ENCODE measurements at places on chromosomes 1 and 21.
A peak's percentile ranks its signal among the peaks of the same experiment; 100 is the strongest.

GRCh38 chr1:1307923-1308755 is at the start of the genes ACAP3 and PUSL1:
Gene ACAP3 (minus strand): TSS chr1:1307930. CDS start chr1:1307815, 115 bp downstream.
Gene PUSL1 (plus strand): TSS chr1:1308597. CDS start chr1:1308644, 47 bp downstream.
- H3K4me1 ChIP-seq, result peaks cover 15% of the 10 kb centered on the region
- H3K27ac ChIP-seq, result no peak within 1 kb of the TSS
- H3K4me3 ChIP-seq, result peak within 1 kb of the TSS; percentile 92
- DNase-seq, result peak; percentile 81
- peaks cover 9% of the 10 kb centered on the region for H3K27me3 ChIP-seq
- H3K36me3 ChIP-seq, result no peaks in the 10 kb centered on the region

DNA sequence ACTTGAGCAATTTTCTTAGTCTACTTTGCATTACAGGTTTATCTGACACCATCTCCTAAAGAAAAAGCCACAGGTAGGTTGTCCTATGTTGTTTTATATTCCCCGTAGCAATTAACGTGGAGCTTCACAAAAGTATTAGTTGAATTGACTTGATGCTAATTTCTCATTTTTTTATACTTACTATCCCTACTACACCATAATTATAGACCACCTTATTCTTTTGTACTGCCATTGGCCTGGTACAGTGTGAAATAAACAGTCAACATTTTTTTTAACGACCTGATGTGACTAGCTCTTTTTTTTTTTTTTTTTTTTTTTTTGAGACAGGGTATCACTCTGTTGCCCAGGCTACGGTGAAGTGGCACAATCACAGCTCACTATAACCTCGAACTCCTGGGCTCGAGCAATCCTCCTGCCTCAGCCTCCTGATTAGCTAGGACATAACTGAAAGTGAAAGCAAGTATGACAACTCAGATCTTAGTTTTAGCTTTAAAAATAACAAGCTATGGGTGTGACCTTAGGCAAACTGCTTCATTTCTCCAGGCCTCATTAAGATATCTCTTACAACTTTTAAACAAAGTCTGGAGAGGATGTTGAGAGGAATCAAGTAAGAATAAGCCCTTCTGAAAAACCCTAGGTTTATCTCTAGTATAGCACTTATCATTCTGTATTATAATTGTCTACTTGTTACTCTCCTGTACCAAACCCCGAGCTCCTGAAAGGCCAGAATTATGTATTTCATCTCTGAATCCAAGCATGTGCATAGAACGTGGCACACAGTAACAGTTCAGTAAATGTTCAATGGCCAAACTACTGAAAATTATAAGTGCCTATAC is 49.5 kb downstream of the LUZP1 start:
- no peak overlapping the region for H3K4me3 ChIP-seq
- H3K27me3 ChIP-seq, result peaks cover 1% of the 10 kb centered on the region
- H3K4me1 ChIP-seq, result peaks cover 39% of the 10 kb centered on the region
- DNase-seq, result no peak

DNA sequence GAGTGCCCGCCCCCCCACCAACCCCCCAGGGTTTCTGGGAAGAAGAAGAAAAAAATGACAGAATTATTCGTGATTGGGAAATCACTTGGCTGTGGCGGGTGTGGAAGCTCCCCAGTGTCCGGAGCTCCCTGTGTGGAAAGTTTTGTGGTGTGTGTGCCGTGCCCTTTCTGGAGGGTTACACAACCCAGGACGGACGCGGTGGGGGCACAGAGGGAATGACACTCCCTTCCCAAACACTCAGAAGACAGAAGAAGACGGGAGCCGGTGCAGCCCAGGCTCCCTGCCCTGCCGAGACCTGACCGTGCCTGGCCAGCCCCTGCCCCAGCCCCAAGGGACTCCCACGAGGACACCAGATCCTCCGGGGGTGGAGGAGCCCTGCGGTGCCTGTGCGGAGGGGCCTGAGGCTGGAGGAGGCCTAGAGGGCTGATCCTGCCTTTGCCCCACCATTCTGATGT is 33.0 kb upstream of the ADARB1 start:
- no peak overlapping the region for H3K27ac ChIP-seq
- H3K36me3 ChIP-seq, result peaks cover 14% of the 10 kb centered on the region
- H3K4me3 ChIP-seq, result no peak overlapping the region
- H3K27me3 ChIP-seq, result peaks cover 5% of the 10 kb centered on the region
- no peak for DNase-seq
- peaks cover 5% of the 10 kb centered on the region for H3K4me1 ChIP-seq

GRCh38 chr1:37243368-37244082 is 209.2 kb upstream of the GRIK3 start:
- no peak overlapping the region for H3K27ac ChIP-seq
- no peaks in the 10 kb centered on the region for H3K4me1 ChIP-seq
- no peaks in the 10 kb centered on the region for H3K36me3 ChIP-seq

DNA sequence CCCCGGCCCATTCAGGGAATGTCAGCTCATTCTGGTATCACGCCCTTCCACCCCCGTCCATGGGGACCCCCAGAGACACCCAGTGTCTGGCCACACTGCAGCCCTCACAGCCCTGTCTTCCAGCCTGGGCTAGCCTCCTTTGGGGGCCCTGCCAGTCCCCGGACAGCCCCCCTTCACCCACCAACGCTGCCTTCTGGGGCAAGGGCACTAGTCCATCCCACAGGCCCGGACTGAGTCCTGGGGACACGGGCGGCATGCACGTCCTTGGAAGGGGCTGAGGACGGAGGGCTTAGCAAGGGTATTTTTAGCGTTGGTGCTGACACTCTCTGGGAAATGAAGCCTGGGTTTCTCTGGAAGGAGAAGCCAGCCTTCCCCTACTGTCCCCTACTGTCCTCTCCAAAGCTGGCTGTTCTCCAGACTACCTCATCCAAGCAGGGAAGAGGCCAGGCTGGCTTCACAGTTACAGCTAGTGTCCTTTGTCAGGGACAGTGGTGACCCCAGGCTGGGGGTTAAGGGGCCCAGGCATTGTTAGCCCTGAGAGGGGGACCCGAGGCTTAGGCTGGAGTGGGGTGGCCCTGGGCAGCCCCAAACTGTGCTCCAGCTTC is 39.5 kb downstream of the COQ8A start:
- H3K36me3 ChIP-seq, result peaks cover 3% of the 10 kb centered on the region
- H3K4me1 ChIP-seq, result no peaks in the 10 kb centered on the region
- no peak for DNase-seq
- H3K27me3 ChIP-seq, result peaks cover 4% of the 10 kb centered on the region
- no peak overlapping the region for H3K27ac ChIP-seq

DNA sequence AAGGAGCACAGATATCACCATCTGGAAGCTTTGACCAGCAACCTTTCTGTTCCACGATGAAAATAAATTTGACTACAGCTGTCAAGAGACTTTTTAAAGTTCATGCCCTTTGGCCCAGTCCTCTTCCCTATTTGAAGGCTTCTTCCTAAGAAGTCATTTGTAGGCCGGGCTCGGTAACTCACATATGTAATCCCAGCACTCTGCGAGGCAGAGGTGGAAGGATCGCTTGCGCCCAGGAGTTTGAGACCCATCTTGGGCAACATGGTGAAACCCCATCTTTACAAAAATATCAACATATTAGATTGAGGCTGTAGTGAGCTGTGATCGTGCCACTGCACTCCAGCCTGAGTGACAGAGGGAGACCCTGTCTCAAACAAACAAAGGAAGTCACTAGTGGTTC is 58.3 kb upstream of the IFFO2 start:
- peaks cover 1% of the 10 kb centered on the region for H3K27me3 ChIP-seq
- H3K4me1 ChIP-seq, result peaks cover 14% of the 10 kb centered on the region
- no peak overlapping the region for H3K27ac ChIP-seq
- no peak overlapping the region for H3K4me3 ChIP-seq
- DNase-seq, result no peak
- H3K36me3 ChIP-seq, result no peaks in the 10 kb centered on the region

- no peak for DNase-seq
- H3K36me3 ChIP-seq, result peaks cover 5% of the 10 kb centered on the region
- H3K27me3 ChIP-seq, result peaks cover 17% of the 10 kb centered on the region
- peak overlapping the region; percentile 72 for H3K4me3 ChIP-seq
- no peak overlapping the region for H3K27ac ChIP-seq
These were observed 1.1 kb downstream of the BATF3 start for GRCh38 chr1:212698467-212699103.

DNA sequence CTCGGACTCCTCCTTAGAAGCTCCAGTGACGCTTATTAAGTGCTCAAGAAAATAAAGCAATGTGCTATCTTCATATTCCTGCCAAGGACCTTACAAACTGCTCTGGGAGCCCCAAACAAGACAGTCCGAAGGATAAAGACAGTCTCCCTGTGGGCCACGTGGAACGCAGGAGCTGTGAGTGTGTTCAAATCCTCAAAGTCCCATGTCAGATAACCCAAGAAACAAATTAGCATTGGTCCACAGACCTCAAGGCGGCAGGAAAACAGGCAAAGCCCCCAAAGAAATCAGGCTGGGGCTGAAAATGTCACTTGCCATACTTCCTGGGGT is 3.0 kb upstream of the NAV1 start:
- DNase-seq, result no peak
- peaks cover 38% of the 10 kb centered on the region for H3K4me1 ChIP-seq
- peaks cover 11% of the 10 kb centered on the region for H3K27me3 ChIP-seq
- no peak overlapping the region for H3K27ac ChIP-seq

- H3K27ac ChIP-seq, result no peak overlapping the region
- DNase-seq, result no peak
- no peak overlapping the region for H3K4me3 ChIP-seq
- no peaks in the 10 kb centered on the region for H3K4me1 ChIP-seq
- peaks cover 2% of the 10 kb centered on the region for H3K27me3 ChIP-seq
These were observed 69.2 kb upstream of the ARTN start for GRCh38 chr1:43864111-43865045.

GRCh38 chr1:110765640-110766335 is 91.0 kb upstream of the KCNA3 start:
- H3K4me3 ChIP-seq, result no peak overlapping the region
- H3K27ac ChIP-seq, result no peak overlapping the region
- no peaks in the 10 kb centered on the region for H3K4me1 ChIP-seq

DNA sequence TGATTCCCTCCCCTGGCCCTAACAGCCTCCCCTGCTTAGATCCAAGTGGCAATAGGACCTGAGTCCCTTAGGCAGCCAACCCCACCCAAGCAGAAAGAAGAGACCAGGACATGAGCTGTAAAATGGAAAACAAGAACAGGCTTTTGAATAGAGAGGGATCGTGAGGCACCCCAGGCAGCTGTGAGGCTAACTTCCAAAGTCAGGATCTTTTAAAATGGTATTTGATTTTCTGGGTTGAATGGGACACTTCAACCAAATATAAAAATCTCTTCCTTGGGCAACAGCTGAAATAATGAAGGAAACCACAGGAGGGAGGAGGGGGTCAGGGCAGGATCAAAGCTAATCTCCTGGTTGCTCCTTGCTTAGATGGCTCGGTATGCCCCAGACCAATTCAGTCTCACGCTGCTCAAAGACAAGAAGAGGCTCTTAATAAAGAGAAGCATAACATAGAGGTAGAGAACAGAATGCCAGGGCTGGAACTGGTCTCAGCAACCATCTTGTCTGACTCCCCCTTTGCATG is 28.6 kb upstream of the AVPR1B start:
- no peak overlapping the region for H3K27ac ChIP-seq
- H3K27me3 ChIP-seq, result no peaks in the 10 kb centered on the region
- no peak overlapping the region for H3K4me3 ChIP-seq
- no peaks in the 10 kb centered on the region for H3K36me3 ChIP-seq

DNA sequence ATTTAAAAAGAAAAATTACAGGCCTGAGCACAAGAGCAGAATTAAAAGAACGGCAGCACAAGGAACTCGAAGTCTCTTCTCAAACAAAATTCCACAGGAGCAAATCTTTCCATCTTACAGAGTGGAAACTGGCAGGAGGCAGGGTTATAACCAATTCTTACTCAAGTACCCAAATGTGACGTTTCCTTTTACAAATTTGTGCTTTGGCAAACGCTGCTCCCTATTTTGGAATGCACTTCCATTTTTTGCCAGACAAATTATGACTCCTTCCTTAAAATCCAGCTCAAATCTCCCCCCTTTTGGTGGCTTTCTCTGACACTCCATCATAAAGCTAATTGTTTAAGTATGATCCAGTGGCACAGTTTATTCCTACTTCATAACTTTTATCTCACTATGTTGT is 7.8 kb downstream of the ERI3 start:
- H3K27ac ChIP-seq, result no peak overlapping the region
- no peaks in the 10 kb centered on the region for H3K36me3 ChIP-seq
- peaks cover 4% of the 10 kb centered on the region for H3K27me3 ChIP-seq
- H3K4me3 ChIP-seq, result no peak overlapping the region
- H3K4me1 ChIP-seq, result no peaks in the 10 kb centered on the region

DNA sequence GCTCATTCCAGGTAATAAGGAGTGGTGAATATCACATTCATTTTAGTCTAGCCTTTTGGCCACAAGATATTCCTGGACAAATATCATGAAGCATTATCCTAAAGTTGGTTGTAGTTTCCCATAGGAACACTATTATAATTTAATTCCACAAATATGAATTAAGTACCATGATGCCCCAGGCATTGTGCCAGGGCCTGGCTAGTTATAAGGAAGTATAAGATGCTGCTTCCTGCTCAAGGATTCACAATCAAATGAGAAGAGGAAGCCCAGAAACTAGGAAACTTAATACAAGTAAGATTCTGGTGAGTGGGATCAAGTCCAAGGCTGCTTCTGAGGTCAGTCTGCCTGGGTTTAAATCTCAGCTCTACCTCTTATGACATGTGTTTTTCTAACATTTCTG is 30.6 kb upstream of the ZP4 start:
- no peak for DNase-seq
- no peak overlapping the region for H3K4me3 ChIP-seq
- no peaks in the 10 kb centered on the region for H3K36me3 ChIP-seq
- no peaks in the 10 kb centered on the region for H3K27me3 ChIP-seq
- no peaks in the 10 kb centered on the region for H3K4me1 ChIP-seq

GRCh38 chr1:119222271-119222670 is 81.8 kb upstream of the WARS2 start:
- no peaks in the 10 kb centered on the region for H3K27me3 ChIP-seq
- H3K27ac ChIP-seq, result no peak overlapping the region
- DNase-seq, result no peak
- H3K36me3 ChIP-seq, result no peaks in the 10 kb centered on the region
- no peak overlapping the region for H3K4me3 ChIP-seq
- H3K4me1 ChIP-seq, result peaks cover 6% of the 10 kb centered on the region

DNA sequence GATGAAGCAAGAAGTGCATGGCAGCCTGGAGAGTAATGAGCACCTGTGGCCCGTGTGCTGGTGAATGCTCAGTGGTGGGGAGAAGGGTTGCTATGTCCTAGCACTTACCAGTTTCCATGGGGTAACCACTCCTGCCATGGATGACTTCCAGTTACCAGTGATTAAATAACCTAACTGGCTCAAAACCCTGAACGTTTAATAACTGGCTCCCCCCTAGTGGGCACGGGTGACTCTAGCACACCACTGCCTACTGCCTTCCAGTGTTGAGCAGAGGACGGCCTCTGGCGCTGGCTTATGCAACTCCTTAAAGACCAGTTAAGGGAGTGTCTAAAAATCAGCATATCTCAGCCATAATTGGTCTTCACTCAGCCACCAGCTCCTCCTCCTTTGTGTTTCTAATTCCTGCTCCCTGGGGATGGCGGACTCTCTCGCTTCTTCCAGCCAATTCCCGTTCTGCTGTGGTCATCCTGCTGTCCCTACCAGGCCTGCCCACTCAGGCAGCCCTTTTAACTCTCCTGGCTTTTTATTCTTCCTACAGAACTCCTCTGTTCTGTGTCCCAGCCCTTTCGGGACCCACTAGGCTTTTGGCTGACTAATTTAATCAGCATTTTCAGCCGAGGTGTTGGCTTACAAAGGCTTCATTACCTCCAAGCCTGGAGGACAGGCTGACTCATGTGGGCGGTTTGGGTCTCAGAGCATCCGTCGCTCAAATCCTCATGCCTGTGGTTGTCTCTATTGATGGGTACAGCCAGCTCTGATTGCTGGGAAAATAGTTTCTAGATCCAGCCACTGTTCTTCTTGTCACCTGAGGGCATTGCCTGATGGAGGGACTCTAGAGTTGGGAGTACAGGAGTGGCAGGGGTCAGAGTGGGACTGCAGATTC is 332.4 kb downstream of the CAMTA1 start:
- H3K4me3 ChIP-seq, result no peak overlapping the region
- peaks cover 11% of the 10 kb centered on the region for H3K36me3 ChIP-seq
- peak; percentile 11 for DNase-seq
- H3K4me1 ChIP-seq, result no peaks in the 10 kb centered on the region

All from endothelial cell (in vitro differentiated cells).